ENCODE measurements at places on chromosomes 5 and 9.

DNA sequence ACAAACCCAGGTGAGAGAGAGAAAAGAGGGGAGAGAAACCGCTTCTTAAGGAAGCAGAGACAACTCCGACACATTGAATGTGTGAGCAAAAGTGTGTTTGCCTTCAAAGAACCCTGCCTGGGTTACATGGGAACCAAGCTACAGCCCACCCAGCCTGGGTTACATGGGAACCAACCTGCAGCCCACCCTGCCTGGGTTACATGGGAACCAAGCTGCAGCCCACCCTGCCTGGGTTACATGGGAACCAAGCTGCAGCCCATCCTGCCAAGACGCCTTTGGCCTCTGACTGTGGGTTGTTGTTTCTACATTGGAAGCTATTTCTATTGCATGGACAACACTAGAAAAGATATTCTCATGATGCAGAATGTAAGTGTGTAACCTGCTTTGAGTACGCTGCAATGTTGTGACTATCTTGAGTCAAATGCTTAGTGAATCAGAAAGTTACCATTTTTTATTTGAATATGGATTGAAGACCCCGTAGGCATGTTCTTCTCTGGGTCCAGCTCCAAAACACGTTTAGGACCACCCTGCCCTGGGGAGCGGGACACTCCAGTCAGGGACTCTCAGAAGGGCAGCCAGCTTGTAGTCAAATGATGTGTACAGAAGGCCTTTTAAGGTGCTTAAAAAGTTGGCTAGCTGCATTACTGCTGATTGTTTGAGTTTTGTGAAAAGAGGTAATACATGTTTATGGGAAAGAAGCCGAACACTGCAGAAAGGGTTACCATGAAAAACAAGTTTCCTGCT lies 39.1 kb upstream of the UNC5A start:
- DNase-seq: no peak

DNA sequence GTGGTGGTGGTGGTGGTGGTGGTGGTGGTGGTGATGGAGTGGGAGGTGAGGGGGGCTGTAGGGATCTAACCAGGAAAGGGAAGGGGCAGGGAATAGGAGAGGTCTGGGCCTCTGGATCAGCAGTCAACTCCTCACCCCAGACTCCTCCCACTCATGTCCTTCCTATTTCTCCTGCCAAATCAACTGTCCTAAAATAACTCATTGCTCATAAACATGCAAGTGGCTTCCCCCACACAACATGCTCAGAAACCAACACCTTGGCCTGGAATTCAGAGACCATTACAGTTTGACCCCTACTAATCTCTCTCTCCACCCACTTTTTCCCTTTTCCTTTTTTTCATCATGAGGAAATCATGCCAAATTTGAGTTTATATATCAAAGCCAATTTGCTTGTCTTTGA lies 8.4 kb upstream of the FSD1L start:
- DNase-seq: no peak

DNA sequence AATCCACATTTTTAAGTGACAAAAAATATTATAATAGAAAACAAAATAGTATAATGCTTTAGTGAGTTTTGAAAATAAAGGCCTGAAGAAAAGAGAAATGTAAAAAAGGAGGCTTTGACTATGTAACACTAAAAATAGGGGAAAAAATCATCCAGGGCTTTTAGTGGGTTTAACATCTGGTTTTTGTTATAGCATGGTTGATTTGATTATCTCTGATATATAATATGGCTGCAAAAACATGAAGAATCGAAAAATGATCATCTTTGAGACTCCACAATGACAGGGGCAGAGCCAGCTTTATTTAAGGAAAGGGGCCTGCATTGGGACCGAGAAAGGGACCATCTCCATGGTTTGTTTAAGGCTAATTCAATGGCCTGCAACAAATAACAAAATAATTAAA lies 393.8 kb downstream of the PLK2 start:
- no peak for DNase-seq

DNA sequence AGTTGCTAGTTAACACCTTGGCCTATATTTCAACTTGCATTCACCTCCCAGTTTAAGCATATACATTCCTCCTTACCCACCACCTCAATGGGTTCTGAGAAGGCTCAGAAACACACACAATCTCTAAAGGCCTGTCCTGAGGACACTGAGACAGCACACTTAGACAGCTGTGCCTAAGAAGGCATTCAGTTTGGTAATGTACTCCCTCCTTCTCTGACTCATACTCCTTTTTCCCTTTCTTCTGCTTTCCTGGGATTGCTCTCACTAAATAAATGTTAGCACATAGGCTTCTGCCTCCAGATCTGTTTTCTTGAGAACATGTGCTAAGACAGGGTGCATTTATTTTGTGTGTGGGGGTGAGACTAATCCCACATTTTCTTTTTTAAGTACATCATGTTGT lies 456.8 kb upstream of the CDH6 start:
- no peak for DNase-seq

- no peak for DNase-seq
Measured at GRCh38 chr9:114061830-114062474, 16.1 kb downstream of the AMBP start.
